Spleen (tissue), 13 donors: ENCODE measurements at places on chromosomes 2 and 18. TPM values are rescaled to one million over a fixed set of nuclear protein-coding genes. Genes with fewer than 3 reads are reported as not detected.

Gene MAP2
- total RNA-seq, result 3.4 TPM

GRCh38 chr2:47719099-47719498 lies 63.8 kb upstream of the MSH6 start:
- DNase-seq, result no peak

- DNase-seq, result no peak
These were observed 42.9 kb upstream of the MYO1B start for GRCh38 chr2:191202209-191202721.

GRCh38 chr2:120488531-120488930 lies 142.6 kb downstream of the INHBB start:
- peak; percentile 41 for DNase-seq

DNA sequence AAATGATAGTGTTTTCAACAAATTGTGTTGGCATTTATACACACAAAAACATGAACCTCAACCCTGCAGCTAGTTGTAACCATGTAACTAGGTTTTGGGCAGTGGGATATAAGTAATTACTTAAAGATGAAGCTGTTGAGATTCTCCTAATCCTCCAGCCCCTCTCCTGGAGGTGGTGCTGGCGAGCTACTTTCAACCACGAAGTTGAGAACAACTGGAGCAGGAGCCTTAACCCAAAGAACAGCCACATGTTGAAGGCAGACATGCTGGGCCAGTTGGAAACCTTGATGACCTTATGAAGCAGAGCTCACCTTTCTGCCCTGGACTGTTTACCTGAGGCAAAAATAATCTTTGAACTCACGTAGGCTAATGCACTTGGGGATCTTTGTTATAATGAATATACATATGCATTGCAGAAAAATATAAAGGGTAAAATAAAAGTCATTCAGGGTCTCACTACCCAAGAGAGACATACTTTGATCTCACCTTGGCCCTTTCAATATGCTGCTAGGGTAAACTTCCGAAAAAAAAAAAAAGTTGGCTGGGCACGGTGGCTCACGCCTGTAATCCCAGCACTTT lies 89.6 kb upstream of the NPAS2 start:
- no peak for DNase-seq

DNA sequence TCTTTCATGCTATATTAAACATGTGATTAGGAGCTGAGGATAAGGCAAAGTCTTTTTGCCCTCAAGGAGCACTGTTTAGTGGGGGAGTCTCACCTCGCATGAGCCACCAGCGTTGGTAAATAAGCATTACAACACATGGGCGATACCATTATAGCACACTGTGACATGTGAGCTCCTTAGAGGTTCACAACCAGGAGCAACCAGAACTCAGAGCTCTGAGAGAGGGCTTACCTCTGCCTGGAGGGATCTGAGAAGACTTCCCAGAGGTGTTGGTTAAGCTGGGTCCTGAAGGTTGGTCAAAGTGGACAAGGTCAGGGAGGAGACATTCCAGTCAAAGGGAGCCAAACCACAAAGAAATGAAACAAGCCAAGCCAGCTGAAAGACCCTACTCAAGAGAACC lies 158.8 kb downstream of the ESCO1 start:
- DNase-seq, result no peak
